NCI-H524 treated with DMSO at 0.1 percent for 48 hours (cell line): ENCODE measurements at places on chromosomes 13 and 19.

DNA sequence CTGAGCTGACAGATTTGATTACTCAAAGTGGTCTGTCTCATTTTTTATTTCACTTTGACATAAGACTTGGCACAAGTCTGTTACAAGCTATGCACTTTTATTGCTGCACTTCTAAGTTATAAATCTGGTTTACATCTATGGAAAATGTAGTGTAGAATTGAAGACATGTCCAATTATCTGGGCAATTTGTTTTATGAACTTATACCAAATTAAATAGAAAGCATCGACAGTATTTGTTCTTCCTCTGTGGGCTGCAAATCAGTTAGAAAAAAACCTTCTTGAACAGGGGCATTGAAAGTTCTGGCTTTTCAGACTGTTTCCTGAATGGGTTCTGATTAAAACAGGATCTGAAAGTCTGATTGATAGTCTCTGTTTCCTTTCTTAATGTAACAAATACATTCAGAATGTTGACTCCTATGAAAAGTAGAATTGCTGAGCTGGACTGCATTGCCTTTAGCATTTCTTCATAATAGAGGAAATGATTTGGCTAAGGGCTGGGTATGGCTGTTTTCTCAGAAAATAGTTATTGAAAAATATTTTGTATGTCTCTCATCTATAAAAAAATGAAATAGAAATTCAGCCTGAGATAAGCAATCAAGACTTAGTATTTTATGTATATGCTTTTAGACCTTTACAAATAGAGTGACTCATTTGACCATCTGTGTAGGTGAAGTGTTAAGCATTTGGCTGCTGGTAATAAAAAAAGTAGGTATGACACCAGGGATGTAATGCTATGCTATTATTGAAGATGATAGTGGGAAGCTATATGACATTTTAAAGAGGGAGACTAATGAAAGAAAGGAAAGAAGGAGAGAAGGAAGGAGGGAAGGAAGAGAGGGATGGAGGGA, 210.9 kb upstream of the SPRY2 start:
- no peak for DNase-seq

- no peak for DNase-seq
Measured at GRCh38 chr13:98520674-98521449, 56.0 kb downstream of the STK24 start.

GRCh38 chr13:84399320-84400085, 517.2 kb upstream of the SLITRK1 start:
- no peak for DNase-seq

- no peak for DNase-seq
Measured at GRCh38 chr19:1243768-1244692, 2.5 kb downstream of the ATP5F1D start.

DNA sequence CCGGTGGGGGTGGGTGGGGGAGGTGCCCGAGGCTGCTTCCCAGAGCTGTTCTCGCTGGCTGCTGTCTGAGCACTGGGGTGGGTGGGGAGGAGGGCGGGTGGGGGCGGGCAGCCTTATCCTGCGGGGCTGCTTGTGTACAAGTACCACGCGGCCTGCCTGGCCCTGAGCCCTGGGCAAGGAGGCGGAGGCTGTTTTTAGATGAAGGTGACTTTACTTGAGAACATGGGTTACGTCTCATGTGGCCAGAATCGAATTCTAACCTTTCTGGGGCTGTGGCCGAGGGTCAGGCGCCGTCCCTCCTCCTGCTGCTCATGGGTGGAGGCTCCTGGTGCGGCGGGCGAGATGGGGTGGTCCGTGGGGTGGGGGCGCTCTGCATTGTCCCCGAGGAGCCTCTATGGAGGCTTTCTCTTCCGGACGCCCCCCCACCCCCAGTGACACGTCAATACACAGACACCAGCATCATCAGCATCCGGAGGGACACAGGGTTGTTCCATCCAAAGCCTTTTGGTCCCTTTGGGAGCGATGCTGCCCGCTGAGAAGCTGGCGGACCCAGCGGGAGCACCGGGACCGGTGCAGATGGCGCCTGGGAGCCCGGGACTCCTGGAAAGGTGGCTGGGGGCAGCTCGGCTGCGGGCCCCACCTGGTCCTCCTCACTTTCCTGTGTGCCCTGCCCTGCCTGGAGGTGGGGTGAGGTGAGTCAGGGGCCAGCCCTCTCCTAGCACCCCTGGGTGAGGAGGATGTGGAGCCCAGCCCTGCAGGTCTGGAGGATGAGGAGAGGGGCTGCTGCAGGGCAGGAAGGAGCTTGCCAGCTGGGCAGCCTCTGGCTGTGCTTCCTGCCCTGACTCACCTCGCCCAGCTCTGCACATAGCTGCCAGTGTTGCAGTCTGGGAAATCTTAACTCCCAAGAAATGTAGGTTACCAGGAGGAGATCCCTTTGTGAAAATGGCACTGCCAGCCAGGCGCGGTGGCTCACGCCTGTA, 3.4 kb downstream of the BSG start:
- no peak for DNase-seq

GRCh38 chr19:29549105-29550070, 23.6 kb downstream of the VSTM2B start:
- DNase-seq: no peak

GRCh38 chr19:13033819-13034611, 38.7 kb downstream of the NFIX start:
- no peak for DNase-seq

DNA sequence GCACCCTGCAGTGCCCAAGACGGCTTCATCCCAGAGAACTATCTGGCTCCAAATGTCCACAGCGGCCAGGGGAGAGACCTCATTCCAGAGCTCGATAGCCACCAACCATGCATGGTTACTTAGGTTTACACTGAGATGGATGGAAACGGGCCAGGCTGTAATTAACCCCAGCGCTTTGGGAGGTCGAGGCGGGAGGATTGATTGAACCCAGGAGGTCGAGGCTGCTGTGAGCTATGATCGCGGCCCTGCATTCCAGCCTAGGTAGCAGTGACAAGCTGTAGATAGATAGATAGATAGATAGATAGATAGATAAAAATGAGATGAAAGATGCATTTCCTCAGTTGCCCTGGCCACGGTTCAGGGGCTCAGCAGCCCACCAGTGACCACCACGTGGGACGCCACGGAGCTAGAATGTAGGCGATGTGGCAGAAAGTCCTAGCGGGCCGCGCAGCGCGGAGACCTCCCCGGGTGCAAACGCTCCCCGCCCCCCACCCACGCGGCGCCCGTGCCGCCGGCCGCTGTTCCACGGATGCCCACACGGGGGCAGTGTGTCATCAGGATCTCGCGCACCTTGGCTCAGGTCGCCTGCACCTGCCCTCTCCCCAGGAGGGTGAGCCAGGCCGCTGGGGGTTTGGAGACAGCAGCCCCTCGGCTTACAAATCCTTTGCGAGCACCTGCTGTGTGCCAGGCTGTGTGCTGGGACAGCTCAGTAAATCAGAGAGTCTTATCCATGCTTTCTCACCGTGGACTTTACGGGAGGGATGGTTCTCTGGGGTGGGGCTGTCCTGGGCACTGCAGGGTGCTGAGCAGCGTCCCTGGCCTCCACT, 13.5 kb upstream of the TLE5 start:
- no peak for DNase-seq

DNA sequence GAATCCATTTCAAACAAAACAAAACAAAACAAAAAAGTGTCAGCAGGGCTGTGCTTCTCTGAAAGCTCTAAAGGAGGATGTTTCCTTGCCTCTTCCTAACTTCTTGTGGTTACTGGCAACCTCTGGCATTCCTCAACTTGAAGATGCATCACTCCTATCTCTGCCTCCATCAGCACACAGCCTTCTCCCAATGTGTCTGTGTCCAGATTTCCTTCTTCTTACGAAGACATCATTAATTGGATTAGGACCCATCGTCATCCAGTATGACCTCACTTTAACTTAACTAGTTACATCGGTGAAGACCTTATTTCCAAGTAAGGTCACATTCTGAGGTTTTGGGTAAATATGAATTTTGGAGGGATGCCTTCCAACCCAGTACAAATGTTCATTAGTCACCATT, 33.8 kb upstream of the GTF2F2 start:
- no peak for DNase-seq

GRCh38 chr13:103757361-103757760, 691.1 kb upstream of the SLC10A2 start:
- DNase-seq: no peak

- DNase-seq: no peak
Measured at GRCh38 chr13:60441761-60442160, 44.7 kb downstream of the TDRD3 start.

GRCh38 chr13:74187564-74187963, 53.4 kb upstream of the KLF12 start:
- DNase-seq: no peak

GRCh38 chr13:110799246-110800236, 86.0 kb downstream of the ING1 start:
- no peak for DNase-seq

GRCh38 chr13:32737111-32737571, 150.9 kb downstream of the PDS5B start:
- no peak for DNase-seq

DNA sequence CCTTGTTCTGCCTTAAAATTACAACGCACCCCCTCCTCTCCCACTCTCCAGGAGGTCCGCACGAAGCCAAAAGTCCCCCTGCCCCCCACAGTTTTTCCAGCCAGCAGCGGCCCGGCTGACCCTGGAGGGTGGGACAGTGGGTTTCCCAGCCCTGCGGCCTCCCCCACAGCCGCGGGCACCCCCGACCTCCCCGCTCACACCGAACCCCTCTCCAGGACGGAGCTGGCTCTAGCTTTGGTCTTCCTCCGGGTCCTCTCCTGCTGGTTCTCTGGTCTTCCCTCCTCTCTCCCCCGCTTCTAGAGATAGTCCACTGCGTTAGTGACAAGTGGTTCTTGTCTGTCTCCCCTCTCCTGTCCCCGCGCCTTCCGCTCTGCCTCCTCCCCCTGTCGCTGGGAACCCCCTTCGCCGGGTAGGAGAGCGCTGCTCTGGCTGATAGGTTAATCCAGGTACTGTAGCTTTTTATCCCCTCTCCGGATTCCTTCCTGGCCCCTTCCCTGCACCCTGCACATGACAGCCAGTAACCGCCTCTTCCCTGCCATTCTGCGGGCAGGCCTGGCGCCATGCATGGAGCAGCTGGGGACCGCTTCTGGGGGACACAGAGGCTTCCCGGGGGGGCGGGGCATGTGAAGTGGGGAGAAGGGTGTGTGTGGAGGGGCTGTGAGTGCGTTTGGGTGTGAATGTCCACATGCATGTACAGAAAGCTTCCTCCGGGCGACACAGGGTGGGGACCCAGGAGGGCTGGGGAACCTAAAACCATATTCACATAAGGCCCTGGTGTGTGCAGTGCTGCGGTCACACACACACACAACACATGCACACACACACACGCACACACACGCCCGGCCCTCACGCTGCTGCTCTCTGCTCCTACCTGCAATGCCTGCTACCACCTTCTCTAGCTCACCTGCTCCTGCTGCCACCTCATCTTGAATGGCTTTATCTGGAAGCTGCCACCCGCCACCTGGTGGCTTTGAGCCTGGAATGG, 17.2 kb downstream of the PRR36 start:
- DNase-seq: no peak

DNA sequence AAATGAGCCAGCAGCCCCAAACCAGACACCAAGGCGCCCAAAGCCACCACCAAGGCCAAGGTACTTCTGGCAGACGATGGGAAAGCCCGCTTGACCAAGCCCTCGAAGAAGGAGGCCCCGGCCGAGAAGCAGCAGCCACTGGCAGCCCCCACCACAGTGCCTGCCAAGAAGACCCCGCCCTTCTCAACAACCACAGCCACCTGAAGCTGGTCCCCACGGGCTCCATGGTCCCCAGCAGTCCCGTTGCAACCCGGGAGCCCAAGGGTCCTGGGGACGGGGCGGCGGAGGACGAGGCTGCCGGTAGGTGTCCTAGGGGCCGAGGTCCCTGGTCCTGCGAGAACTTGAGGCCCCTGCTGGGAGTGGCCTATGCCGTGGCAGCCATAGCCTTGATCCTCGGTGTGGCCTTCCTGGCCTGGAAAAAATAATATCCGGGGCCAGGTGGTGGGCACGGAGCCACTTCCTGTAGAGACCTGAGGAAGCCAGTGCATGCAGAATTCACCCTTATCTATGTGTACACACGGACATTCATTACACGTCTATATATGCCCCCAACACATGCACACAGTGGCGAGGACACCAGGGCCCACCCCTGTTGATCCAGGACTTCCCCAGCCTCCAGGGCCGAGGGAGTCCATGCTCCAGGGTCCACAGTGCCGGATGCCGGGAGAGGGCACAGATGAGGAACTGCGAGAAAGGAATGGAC, 13.8 kb downstream of the C1QTNF9 start:
- no peak for DNase-seq

DNA sequence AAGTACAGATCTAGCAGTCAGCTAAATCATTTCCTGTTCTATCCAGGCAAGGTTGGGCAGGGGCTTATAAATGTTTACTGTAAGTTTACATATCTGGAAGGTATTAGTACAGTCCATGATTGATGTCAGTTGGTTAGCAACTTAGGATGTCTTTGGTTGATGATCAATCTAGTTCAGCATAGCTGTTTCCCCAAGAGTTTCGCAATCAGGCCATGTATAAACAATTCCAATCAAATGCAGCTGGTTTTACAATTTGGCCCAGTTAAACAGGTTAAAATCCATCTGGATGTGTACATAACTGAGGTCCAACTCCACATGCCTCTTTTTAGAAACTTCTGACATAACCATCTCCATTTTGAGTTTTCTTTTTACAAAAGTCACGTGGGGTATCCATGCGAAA, 6.9 kb downstream of the ZNF221 start:
- DNase-seq: no peak

DNA sequence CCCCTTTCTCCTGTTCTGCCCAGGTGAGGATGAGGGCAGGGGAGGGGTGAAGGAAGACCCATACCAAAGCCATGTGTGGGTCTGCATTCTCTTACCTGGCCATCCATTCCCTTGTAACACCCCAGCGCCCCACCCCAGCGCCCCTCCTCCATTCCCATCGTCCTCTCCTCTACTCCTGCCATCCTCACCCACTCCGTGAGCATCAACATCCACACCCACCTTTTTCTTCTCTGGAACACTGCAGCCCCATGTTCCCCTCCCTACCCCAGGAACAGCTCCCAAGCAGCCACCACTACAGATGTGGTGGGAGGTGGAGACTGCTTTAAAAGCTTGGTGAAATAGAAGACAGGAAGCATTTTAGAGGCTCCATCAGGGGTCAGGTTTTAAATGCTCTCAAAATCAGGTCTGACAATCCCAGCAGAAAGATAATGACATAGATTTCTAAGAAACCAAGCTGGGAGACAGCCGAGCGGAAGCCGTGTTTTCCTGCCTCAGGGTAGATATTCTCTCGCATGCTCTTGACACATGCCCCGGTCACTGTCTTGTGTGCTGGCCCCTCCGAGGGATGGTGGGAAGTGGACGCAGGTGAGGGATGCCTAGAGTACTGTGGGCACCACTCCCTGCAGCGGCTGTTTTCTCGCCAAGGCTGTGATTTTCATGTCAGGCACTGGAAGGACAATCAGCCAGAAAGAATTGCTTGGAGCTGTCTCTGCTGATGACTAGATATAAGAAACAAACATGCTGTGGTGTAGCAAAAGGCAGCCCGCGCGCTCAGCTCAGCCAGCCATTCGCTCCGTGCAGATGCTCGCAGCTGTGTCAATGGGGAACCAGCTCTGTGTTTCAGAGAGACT, 9.8 kb downstream of the MEDAG start:
- DNase-seq: no peak
